ENCODE measurements at places on chromosomes 1 and 21.

DNA sequence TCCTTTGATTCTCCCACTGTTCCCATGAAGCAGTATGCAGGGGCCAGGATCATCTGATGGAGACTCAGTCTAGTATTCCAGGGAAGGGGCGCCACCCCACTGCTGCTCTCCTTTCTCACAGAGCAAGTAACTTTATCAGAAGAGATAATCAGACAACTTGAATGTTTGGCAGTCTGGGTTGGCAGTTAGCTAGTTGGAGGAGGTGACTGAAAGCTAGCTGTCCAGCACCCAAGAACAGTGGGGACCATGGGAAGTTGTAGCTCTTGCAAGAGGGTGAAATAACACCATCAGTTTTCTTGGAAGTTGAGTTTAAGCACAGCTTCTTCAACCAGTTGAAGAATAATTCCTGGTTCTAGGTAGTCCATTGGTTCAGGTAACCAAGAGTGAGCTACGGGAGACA lies 22.2 kb upstream of the AGL start:
- DNase-seq: no peak

DNA sequence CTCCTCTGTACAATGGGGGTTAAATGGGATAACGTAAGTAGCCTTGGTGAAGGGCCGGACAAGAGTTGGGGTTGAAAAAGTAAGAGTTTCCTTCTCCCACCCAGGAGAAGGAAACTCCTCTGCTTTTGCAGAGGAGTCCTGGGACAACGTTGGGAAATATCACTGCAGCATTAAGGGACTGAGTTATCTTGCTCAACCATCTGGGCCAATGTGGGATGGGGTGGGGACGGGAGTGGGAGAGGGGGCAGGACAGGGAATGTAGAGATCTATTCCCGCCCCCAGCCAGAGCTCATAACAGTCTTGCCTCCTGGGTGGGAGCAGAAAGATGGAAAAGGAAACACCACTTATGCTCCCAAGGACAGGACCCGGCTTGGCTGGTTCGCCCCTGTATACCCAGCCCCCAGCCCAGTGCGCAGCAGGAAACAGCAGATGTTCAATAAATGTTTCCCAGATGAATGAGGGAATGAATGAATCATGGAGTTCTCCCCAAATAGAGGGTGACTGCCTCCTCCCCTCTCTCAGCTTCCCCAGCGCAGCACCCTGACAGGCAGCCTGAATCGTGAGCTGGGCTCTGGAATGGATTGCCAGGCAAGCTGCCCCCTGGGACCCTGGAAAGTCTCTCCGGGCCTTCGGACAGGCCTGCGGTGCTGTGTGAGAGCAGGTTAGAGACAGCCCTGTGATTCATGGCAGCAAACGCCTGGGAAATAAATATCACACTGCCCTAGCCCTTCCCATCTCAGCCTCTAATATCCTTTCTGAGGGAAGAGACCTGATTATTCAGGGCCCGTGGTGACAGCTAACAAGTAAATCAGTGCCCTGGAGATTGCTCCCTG lies 24.8 kb downstream of the FBXO2 start:
- no peak for DNase-seq

DNA sequence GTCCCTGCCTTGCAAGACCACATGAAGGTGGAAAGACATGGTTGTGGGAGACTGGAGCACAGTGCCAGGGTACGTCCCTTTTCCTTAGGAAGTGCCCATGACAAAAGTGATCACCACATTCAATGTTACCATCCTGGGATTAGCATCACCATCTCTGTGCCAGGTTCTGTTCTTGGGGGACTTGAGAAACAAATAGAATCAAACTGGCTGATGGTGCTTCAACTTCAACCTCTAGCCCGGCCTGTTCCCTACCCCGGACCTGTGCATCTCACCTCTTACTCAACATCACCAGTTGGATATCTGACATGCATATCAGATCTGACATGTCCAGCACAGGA lies 153.3 kb downstream of the GRIK3 start:
- no peak for DNase-seq

GRCh38 chr1:173005196-173005864 lies 45.4 kb downstream of the TNFSF18 start:
- no peak for DNase-seq

GRCh38 chr1:53942127-53942957 lies 3.2 kb downstream of the IFT25 start:
- DNase-seq: no peak

GRCh38 chr1:84146411-84147032 lies 2.5 kb downstream of the PRKACB start:
- no peak for DNase-seq

- DNase-seq: peak; percentile 83
Observed at GRCh38 chr1:157045250-157046218, at the start of gene ARHGEF11. TSS of gene ARHGEF11 (minus strand) at chr1:157045742. CDS start at chr1:157044330, 1,412 bp downstream.

DNA sequence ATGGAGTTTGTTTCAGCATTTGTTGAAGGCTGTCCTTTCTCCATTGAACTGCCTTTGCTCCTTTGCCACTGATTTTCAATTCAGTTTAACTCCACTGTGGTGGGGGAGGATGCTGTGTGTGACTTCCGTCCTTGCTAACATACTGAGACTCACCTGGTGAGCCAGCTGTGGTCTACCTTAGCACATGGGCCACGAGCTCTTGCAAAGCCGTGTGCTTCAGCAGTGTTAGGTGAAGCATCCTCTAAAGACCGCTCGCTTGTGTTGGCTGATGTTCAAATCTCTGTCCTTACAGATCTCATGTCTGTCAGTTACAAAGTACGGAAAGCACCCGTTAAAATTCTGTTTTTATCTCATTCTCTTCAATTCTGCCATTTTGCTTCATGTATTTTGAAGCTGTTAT lies 3.6 kb upstream of the SPATC1L start:
- DNase-seq: no peak

DNA sequence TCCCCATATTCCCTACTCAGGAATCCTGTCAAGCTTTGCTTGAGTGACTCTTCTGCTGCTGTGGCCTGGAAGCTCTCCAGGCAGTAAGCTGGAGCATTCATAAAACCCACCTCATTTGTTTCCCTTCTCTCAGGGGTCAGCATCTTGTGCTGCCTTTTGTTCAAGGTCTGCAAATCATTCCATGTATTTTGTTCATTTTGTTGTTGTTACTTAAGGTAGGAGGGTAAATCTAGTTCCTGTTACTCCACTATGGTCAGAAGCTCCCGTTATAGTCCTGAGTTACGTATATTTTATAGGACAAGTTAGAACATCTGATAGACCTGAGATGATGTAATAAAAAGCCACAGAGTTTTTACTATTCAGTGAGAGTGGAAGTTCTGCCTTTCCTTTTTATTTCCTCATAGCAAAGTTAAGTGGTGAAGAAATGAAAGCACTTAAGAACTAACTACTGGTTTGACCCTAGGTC lies 9.9 kb downstream of the SYNJ1 start:
- DNase-seq: no peak

DNA sequence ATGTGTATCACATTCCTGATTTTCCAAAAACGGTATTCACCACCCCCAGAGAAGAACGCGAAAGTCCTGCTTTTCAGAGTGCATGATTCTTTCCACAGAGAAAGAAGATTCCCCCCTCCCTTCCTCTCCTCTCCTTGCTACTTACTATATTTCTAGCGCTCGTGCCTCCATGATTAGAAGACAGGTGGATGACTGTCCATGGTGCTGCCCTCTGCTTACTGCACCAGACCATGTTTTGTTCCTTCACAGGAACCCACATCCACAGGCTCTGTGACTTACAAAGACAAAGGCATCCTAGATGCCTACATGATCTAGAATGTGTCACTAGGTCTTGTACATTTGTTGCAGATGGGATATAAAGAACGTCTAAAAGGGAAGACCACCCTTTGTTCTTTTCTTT lies 49.1 kb upstream of the ZNF648 start:
- DNase-seq: no peak

GRCh38 chr21:19833082-19833481 lies 1165.1 kb upstream of the NCAM2 start:
- DNase-seq: no peak

DNA sequence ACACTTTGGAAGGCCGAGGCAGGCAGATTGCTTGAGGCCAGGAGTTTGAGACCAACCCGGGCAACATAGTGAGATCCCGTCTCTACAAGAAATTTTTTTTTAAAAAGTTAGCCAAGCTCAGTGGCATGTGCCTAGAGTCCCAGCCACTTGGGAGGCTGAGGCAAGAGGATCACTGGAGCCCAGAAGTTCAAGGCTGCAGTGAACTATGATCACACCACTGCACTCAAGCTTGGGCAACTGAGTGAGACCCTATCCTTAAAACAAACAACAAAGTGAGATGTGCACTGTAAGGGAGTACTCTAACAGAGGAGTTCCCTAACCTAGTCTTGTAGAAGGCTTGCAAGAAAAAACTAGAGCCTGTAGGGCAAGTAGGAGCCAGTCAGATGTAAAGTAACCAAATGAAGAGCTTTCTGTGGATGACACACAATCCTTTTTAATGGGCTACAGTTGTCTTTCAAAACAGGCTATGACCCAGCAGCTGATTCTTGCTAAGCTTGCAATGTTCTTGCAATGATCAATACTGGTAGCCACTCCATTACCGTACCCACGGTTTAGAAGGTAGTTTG lies 38.0 kb upstream of the SRP9 start:
- DNase-seq: no peak

DNA sequence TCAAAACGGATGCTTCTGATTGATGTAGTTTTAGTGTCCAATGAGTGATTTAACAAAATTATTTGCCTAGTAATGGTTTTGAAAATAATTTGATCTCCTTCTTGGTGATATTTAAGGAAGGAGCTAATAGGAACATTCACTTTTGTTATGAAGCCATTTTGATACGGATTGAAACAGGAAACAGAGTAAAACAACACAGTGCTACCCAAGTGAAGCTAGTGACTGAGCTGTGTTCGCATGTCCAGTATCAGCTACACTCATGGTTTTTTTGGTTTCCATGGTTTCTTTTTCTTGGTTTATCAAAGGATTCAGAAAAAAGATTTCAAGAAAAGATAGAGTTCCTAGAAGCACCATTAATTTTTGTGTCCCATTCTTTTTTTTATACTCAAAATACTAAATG lies 40.1 kb upstream of the PLEKHO1 start:
- DNase-seq: no peak

GRCh38 chr1:204405988-204406387 lies 5.6 kb downstream of the PPP1R15B start:
- no peak for DNase-seq

- DNase-seq: no peak
Observed at GRCh38 chr1:117633068-117633345, 27.2 kb downstream of the TENT5C start.

- DNase-seq: no peak
Observed at GRCh38 chr1:185627171-185627570, 107.0 kb upstream of the HMCN1 start.

DNA sequence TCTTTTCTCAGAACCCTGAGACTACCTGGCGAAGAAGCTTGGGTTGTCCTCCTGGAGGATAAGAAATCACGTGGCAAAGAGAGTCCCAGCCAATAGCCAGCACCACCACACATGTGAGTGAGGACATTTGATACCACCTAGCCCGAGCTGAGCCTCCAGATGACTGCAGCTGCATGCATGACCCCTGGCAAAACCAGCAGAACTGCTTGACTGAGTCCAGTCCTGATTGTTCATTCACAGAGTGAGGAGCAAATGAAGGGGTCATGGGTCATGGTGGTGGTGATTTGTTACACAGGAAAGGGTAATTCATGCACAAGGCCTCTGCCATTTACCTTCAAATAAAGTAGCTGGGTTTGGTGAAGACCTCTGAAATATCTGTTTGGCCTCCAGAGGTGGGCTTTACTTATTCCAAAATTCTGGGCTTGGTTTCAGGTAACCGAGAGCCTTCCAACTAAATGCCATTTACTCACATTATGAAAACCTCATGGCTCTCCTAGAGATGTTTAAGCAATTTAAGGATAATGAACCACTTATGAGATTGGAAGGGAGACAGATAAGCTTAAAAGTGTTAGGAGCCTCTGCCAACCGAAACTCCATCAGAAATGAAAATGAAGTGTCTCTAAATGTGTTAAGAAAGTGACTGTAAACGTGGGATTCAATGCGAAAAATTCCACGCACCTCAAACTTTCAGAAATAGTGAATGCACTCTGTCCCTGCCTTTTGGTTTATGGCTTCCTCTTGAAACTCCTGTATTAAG lies 163.3 kb downstream of the SLC35F3 start:
- DNase-seq: no peak

GRCh38 chr1:1421147-1421906 lies at the start of gene ANKRD65:
TSS of gene ANKRD65 (minus strand) at chr1:1421276. CDS start at chr1:1421005, 271 bp downstream.
- DNase-seq: peak; percentile 88

GRCh38 chr1:204670152-204670927 lies 15.2 kb downstream of the LRRN2 start:
- DNase-seq: no peak

- no peak for DNase-seq
Observed at GRCh38 chr1:156643049-156643777, 1.3 kb downstream of the BCAN start.

- DNase-seq: no peak
Observed at GRCh38 chr1:89800718-89801117, 20.1 kb upstream of the LRRC8D start.

GRCh38 chr21:45119812-45120211 lies 45.4 kb downstream of the ADARB1 start:
- no peak for DNase-seq

GRCh38 chr1:207128336-207128921 lies 24.4 kb downstream of the C4BPA start:
- DNase-seq: no peak

GRCh38 chr1:202351725-202352124 lies 3.2 kb downstream of the PPP1R12B start:
- DNase-seq: no peak

DNA sequence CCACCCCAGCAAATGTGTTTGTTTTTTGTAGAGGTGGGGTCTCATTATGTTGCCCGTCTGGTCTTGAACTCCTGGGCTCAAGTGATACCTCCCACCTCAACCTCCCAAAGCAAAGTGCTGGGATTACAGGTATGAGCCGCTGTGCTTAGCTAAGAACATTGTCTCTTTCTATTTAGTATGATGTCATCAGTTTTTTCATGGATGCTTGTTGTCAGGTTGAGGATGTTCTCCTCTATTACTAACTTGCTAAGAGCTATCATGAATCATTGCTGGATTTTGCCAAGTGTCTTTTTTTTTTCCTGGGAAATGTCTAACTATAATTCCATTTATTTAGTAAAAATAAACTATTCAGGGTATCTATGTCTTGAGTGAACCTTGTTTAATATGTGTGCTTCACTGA lies 19.0 kb upstream of the MPC2 start:
- DNase-seq: no peak

DNA sequence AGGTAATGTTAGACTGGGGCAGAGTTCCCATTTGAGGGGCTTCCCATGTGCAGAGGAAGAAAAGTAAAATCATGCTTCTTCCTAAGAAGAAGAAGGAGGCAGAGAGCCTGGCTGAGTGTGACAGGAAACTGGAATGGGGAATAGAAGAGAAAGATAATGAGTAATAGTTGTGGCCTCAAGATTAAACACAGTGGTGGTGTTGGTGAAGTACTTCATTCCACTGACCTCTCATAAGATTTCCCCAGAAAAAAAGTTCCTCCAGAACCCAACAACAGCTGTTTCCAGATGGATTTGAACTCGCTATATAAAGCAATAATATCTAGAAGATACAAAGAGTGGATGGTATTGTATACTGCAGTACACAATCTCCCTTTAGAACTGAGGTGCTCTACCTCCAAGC lies 13.0 kb downstream of the RGS1 start:
- no peak for DNase-seq
